ENCODE measurements at places on chromosomes 7 and 10.

- no peak for DNase-seq
Measured at GRCh38 chr7:154858836-154859537, 143.9 kb downstream of the PAXIP1 start.

DNA sequence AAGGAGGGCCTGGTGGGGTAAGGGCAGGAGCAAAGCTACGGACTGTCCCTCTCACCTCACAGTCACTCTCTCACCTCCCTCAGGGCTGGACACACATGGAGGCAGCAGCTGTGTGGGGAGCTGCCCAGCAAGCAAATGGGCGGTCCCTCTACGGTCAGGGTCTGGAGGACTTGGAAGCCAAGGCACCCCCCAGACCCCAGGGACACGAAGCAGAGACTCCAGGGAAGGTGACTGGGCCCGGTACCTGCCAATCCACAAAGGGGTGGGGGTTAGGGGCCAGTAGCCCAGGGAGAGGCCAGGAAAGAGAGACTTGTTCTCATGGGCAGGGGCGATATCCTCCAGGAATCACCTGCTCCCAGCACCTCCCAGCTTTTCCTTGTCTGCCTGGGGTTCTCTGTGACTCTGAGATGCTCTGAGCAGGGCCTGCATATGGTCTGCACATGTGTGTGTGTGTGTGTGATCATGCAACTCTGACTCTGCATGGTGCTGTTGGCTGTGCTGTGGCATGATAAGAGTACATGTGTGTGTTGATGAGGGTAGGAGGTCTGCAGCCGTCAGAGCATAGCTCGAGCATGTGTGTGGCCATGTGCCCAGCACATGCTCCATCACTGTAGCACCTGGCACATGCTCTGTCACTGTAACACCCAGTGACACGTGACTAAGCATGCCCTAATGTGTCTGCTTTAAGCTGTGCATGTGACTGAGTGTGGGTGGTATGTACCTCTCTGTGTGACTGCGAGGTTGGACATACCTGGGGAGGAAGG is 4.6 kb upstream of the LDB3 start:
- no peak for DNase-seq

- DNase-seq, result no peak
Measured at GRCh38 chr10:71882813-71883659, 32.0 kb upstream of the PSAP start.

DNA sequence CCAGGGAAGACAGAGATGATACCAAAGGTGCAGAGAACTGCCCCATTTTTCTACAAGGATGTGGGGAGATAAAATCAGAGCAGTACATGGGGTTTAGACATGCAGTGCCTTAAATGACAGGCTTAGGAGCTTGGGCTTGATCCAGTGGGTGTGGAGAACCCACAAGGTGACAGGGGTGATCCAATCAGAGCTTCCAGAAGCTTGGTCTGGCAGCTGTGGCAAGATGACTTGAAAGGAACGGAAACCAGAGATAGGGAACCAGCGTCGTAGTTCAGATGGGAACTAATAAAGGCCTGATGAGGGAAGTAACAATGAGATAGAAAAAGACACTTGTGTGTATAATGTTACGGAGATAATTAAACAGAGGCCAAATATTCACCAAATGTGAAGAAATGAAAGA is 80.7 kb downstream of the SLC37A3 start:
- DNase-seq, result no peak

DNA sequence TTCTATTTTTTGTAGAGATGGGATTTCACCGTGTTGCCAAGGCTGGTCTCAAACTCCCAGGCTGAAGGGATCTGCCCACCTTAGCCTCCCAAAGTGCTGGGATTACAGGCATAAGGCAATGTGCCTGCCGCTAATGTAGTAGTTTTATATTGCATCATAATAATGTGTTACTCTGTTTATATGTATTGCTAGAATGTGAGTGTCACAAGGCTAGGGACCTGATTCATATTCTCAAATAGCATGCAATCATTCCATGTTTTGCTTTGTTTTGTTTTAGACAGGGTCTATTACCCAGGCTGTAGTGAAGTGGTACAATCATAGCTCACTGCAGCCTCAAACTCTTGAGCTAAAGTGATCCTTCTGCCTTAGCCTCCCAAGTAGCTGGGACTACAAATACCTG is 13.5 kb downstream of the CCL26 start:
- DNase-seq, result no peak

DNA sequence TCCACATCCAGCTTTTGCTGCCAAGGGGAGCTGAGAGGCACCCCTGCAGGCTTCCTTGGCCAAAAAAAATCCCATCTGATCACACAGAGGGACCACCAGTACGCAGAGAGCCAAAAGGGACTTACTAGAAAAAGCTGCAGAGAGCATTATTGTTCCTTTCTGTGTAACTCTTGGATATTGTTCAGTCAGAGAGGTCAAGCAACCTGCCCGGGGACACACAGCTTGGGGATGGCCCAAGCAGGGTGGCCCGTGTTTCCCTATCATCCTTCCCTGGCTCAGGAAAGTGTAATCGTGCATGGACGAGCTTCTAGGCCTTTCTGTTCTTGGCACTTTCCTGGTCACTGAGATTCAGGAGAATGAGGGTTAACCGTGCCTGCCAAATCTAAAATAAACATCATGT is 84.1 kb upstream of the SH2B2 start:
- no peak for DNase-seq

GRCh38 chr7:475951-476441 is 43.6 kb downstream of the PDGFA start:
- DNase-seq, result no peak

GRCh38 chr7:2003931-2004812 is 228.6 kb downstream of the MAD1L1 start:
- no peak for DNase-seq

GRCh38 chr7:7913504-7913903 is 55.1 kb upstream of the GLCCI1 start:
- DNase-seq, result no peak

- no peak for DNase-seq
Measured at GRCh38 chr7:121753944-121754343, 119.0 kb upstream of the PTPRZ1 start.

- DNase-seq, result no peak
Measured at GRCh38 chr10:9301148-9301547, 1246.7 kb downstream of the GATA3 start.

- DNase-seq, result no peak
Measured at GRCh38 chr7:101271021-101271420, 26.1 kb upstream of the FIS1 start.

Measured in glomerular endothelial cell (primary cell).